Iris pigment epithelial cell (primary cell): ENCODE measurements at places on chromosomes 13 and 19.

GRCh38 chr19:17049711-17050280 lies 23.2 kb upstream of the CPAMD8 start:
- peak; percentile 83 for DNase-seq

DNA sequence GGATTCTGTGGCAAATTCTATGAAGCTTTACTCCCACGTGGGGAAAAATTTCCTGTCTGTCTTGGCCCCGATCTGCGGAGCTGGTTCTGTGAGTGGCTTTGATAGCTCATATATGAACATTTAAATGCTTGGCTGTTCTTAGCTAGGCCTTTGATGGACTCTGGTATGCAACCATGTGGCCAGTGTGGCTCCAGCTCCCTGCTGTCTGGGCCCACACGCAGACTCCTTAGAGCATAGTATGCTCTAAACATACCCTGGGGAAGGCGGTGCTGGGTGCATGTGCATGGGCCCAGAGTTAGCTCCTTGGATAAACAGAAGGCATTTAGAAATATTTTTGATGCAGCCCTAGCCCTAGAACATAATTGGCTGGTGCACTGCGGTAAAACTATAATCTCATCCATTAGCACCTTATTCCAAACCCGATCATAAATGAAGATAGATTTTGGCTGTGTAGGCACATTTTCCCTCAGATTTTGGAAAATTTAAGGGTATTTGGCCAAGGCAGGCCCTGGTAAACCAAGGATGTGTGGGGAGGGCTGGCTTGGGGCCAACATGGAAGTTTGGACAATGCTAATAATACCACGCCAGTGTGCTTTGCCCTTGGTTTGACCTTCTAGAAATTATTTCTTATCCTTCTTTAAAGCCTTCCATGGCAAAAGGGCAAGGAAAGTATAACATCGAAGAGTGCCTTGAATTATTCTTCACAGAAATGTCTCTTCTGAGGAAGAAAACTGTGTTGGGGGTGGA lies 153.5 kb downstream of the LMO7 start:
- DNase-seq: peak; percentile 52

- no peak for DNase-seq
Observed at GRCh38 chr19:16915135-16915534, 26.3 kb downstream of the F2RL3 start.

DNA sequence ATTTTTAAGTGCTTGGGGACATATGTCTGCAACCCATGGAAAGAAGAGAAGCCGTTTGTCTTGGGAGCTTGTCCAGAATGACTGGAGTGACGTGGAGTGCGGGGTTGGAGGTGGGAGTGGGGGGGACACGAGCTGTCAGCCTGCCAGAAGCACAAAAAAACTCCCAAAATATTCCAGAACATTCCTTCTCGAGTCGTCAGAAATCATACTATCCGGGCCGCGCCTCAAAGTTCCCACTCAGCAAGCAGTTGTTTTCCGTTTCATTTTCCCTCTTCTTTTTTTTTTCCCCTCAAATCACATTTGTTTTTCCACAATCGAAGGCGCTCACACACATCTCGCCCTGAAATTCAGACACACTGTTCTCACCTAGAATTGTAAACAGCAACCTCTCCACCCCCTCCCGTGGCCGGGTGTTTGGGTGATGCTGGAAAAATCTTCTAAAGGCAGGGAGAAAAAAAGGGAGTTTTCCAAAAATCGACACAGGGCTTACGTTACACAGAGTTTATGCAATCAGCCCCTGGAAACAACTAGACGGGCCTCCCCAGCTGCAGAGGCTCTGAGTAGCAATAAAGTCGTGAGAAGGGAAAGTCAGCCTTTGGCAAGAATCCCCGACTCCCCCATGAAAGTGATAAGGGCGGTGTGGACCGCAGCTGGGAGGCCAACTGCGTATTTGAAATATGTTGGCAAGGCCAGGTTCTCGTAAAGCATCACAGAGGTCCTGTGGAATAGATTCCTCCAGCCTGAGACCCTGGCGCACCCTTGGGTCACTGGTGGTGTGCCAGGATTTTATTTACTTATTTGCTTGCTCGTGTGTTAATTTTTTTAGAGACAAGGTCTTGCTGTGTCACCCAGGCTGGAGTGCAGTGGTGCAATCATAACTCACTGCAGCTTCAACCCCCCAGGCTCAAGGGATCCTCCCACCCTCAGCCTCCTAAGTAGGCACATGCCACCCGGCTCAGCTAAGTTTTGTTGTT lies 31.2 kb upstream of the KLF2 start:
- peak; percentile 99 for DNase-seq

DNA sequence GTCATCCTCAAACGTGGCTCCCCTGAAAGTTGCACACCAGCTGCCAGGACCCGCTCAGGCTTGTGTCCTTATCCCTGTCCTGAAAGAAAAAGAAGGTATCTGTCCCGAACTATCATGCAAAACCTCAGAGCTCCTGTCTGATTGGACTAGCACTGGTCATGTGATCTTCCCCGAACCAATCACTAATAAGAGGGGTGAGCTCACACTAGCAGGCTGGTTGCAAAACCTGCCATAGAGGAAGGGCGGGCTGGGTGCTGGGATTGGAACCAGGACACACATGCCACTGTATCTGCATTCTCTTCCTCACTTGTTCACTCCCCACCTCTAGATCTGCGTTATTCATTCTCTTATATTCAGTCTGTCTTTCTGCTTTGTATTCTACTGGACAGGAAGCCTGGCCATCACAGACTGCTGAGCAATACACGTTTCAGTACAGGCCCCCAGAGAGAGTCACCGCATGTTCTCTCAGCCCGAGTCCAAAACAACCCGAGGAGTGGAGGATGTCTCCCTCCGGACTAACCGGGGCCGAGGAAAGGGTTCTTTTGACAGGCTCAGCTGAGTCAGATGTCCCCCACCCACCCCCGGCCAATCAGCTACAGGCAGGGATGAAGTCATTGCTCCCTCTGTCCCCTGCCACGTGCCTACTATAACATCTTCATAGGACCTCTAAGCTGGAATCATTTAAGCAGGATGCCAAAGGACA lies 97.7 kb downstream of the SIPA1L3 start:
- DNase-seq: peak; percentile 98

DNA sequence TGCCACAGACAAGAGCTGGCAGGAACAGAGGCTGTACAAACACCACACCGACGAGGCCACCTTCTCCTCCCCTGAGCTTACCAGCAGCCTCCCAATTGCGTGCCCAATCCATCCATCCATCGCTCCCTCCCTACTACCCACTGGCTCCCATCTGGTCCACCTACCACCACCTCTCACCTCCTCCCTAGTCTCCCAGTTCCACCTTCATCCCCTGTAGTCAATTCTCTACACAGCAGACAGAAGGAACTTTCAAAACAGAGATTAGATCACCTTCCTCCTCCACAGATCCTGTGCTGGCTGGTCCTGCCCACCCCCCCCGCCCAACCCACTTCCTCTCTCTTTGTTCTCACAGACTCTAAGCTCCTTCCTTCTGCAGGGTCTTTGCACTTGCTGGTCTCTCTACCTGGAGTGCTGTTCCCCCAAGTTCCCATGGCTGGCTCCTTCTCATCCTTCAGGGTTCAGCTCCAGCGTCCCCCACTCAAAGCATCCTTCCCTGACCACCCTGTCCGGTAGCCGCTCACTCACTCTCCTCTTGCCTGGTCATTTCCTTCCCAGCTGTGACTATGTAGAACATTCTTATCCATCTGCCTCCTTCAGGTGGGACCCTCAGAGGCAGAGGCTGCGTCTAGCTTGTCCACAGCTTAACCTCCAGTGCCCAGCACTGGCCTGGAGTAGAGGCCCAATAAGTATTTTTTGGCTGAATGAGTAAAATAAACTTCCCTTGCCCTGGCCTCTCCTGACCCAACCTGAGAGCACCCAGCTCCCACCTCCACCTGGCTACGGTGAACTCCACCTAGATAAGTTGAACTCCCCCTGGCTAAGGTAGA lies 23.0 kb downstream of the PIN1 start:
- DNase-seq: no peak

GRCh38 chr19:43812688-43813087 lies 10.4 kb upstream of the LYPD5 start:
- no peak for DNase-seq

DNA sequence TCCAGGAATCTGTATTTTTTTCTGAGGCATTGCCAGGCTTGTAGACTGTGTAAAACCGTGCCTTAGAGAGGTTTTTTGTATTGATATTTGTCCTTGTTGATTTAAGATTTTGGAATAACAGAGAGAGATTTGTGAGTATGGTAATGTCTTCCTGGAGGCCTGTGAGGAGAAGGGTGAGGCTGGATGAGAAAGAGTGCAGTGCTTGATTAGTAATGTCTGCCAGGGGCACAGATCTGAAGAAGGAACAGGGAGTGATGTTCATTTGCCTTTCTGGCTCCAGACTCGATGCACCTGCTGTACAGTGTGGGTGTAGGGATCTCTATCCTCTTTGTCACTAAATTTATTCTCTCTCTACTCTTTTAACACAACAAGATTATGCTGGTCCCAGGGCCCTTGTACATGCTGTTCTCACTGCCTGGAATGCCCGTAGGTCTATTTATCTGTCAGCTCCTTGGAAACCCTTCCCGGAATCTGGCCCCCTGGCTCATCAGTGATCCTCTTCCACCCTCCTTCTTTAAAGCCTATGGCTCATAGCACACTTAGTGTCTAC lies 4.2 kb downstream of the FIZ1 start:
- no peak for DNase-seq

DNA sequence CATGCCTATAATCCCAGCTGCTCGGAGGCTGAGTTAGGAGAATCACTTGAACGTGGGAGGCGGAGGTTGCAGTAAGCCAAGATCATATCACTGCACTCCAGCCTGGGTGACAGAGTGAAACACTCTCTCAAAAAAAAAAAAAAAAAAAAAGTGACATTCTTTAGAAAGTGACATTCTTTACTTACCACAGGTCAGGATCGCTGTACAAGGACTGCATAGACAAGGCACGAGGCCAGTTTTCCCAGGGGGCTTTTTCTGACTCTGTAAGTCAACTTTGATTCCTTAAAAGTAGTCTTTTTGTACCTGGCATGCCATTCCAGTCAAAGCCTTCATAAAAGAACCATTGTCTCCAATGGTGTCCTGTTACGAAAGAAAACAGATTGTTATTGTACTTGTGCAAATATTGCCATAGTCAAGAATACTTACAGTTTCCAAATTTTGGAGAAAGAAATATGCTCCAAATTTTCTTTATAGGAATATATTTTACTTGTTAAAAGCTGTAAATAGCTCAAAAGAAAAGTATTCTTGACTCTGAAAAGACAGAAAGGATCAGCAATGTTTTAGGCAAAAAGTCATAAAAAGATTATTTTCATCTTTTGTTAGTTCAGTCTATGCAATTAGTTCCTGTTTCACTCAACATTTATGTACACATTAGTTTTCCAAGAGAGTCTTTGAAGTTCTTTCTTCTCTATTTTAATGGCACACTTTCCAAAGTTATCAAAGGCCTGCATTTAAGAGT lies 39.3 kb downstream of the CEACAM1 start:
- no peak for DNase-seq

- DNase-seq: no peak
Observed at GRCh38 chr19:40335855-40336600, 12.2 kb downstream of the C19orf47 start.
